Spleen (tissue), 13 donors: ENCODE measurements at places on chromosomes 16 and 17. TPM values are rescaled to one million over a fixed set of nuclear protein-coding genes. Genes with fewer than 3 reads are reported as not detected.
A peak's percentile ranks its signal among the peaks of the same experiment; 100 is the strongest.

- no peak for DNase-seq
These were observed 432.7 kb upstream of the ASIC2 start for GRCh38 chr17:33725675-33726271.

GRCh38 chr17:80573701-80574100 is 29.1 kb downstream of the RPTOR start:
- no peak for DNase-seq

GRCh38 chr17:29005936-29006511 is at the start of gene SEZ6:
Gene SEZ6, minus strand, starts transcription at chr17:29006033. Its CDS starts 164 bp downstream, at chr17:29005869.
- DNase-seq: peak; percentile 84

- peak; percentile 84 for DNase-seq
These were observed 206.2 kb downstream of the PRKCB start for GRCh38 chr16:24041834-24042631.

Gene NPW
- total RNA-seq: 0.51 TPM

Gene KRTAP9-8
- total RNA-seq: not detected
